H1 (cell line): ENCODE measurements at places on chromosomes 12 and 14. TPM values are rescaled to one million over a fixed set of nuclear protein-coding genes. Genes with fewer than 3 reads are reported as not detected.

GRCh38 chr14:47485421-47485820 is 190.0 kb downstream of the MDGA2 start:
- no peak for DNase-seq

- no peak for DNase-seq
Observed at GRCh38 chr14:101354726-101355125, 206.6 kb upstream of the DIO3 start.

- no peak for DNase-seq
Observed at GRCh38 chr12:27001663-27002062, 12.5 kb downstream of the TM7SF3 start.

DNA sequence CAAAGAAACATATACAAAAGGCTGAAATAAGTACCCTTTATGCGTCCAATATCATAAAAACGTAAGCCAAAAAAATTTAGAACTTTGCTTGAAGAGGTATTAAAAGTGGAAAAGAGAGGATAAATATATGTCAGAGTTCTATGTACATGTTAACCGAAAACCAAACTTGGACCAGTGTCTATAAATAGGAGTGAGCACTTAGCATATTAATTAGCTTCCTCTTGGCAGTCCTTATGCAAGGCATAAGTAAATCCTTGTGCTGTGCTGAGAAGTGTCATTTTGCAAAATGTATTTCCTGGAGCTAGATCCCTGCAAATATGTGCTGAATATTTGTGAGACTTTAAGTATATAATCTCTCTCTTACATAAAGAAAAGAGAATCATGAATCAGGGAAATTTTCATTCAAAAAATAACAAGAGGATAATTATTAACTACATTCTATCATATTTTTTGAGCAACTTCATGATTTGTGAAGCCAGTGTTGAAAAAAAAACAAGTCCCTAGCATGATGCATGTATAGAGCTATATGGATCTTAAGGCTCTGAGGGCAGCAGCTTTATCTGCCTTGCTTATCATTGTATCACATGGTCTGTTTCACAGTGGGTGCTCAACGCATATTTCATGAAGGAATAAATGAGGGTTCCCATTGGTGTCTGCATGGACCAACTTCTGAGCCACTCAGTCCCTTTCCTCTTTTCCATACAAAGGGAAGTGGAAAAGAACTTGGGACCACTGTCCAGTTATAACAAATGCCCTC is 326.1 kb downstream of the PDZRN4 start:
- DNase-seq, result no peak

- DNase-seq, result no peak
Observed at GRCh38 chr14:77612011-77612620, 4.3 kb downstream of the SPTLC2 start.

The DPY19L2 gene
- 2.2 and 3.3 TPM in 2 replicates for total RNA-seq
